ENCODE measurements at places on chromosomes 7 and 10.

- DNase-seq: no peak
Observed at GRCh38 chr10:132644527-132645246, 107.1 kb downstream of the INPP5A start.

DNA sequence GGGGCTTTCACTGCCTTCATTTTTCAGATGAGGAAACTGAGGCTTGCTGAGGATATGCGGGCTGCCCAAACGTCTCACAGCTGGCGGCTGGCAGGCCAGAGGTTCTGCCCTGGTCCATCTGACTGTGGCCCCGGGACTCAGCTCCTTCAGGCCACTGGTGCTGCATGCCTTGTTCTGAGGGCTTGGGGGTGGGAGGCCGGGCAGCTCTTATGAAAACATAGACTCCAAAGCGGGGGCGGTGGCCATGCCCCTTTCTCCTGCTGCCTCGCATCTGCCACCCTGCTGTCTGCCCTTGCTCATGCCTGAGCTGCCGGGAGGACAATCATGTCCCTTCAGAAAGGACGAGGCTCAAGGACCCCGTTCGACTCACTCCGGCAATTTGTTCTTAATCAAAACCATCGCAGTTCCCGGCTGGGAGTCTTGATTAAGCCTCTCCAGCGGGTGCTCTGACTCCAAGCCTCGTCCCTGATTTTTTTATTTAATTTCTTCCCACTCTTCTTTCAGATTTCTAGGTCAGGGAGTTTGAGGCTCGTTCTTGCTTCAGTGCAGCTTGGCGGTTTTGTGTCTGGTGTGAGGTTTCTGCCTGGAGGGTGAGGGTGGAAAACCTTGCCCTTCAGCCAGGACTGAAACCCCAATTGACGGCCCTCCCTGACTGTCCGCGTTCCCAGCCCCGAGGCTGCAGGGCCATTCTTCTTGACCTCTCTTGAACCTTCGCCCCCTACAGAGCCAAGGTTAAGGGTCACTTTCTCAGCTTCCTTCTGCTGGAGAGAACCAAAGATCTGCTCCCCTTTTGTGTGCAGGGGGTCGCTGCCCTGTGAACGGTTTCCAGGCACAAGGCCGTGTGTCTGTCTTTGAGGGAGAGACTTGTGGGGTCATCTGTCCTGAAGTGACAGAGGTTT lies 120.8 kb downstream of the DNAJB6 start:
- no peak for DNase-seq

DNA sequence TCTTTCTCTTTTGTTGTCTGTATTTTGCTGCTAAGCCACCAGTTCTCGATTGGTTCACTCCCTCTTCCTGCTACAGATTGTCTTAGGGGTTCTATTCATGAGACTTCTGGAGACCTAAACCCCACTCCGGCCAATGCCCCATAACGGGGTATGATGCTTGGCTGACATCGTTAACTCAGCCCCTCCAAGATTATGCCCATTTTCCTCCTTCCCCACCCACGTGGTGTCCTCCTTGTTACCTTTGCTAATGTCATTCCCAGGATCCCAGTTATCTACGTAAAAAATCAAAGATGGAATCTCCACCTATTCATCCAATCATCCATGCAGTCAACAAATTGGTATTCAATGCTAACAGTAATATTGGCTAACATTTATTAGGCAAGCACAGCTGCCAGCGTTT lies 228.3 kb downstream of the CAMK1D start:
- DNase-seq: no peak

- DNase-seq: no peak
Observed at GRCh38 chr10:96254976-96255375, 16.4 kb downstream of the BLNK start.

- no peak for DNase-seq
Observed at GRCh38 chr7:80967071-80967916, 48.4 kb upstream of the SEMA3C start.

DNA sequence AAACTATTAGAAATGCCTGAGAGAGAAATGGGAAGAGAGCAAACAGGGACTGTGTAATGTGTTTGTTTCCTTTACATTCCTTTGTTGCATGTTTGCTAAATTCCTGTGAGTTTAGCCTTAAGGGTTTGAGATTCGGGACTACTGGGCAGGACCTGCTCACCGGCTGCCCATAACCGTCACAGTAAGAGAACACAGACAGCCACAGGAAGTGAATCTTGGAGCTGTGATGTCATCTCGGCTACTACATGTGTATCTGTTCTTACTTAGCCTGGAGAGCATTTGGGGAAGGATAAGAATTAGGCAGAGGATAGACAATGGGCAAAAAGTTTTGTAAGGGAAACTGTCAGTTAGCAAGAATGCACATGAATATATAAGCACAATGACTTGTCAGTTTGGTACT lies 485.1 kb upstream of the KLF6 start:
- DNase-seq: no peak

DNA sequence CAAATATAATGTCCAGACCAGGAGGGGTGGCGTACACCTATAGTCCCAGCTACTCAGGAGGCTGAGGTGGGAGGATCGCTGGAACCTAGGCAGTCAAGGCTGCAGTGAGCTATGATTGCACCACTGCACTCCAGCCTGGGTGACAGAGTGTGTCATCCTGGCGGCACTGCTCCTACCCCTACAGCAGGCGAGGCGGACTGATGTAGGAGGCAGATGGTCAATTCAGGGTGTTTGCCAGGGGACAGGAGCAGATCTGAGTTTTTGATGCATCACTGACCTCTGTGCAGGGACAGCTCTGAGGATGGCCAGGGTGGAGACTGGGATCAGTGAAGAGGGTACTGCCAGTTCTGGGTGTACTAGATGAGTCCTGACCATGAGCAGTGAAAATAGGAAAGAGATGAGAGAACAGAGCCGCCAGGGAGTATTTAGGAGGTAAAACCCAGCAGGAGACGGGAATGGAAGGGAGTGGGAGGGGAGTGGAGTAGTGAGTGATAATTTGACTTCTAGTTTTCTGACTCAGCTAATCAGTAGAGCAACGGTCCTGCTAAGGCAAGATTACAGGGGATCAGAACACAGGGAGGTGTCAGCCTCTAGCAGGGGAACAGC lies 75.3 kb downstream of the HIP1 start:
- no peak for DNase-seq

GRCh38 chr10:3902054-3902808 lies 117.2 kb upstream of the KLF6 start:
- DNase-seq: no peak

GRCh38 chr10:50407076-50407801 lies 155.9 kb upstream of the ASAH2 start:
- no peak for DNase-seq

GRCh38 chr7:120856621-120857352 lies 1.2 kb downstream of the TSPAN12 start:
- DNase-seq: no peak

DNA sequence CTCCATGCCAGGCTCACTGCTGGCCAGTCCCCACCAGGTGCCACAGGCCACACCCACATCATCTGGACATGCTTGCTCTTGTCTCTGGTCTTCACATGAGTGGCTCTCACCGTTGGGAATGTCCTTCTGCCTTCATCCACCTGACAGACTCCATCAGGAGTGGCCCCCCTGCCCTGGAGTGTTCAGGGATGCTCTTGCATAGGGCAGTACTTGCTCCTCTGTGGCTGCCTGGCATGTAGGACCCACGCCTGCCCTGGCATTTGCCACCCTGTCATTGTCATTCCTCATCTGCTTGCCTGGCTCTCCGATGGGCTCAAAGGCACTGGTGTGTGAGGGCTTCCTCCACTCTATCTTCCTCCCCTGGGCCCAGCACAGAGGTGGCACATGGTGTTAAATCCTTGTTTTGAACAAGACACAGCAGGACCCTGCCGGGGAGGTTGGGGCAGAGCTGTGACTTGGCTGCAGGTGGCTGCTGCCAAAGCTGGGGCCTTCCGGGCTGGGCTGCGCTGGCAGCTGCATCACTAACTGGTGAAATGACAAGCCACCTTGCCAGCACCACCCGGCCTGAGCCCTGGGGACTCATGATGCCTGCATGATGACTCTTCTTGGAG lies 1.8 kb downstream of the SH2D4B start:
- no peak for DNase-seq

DNA sequence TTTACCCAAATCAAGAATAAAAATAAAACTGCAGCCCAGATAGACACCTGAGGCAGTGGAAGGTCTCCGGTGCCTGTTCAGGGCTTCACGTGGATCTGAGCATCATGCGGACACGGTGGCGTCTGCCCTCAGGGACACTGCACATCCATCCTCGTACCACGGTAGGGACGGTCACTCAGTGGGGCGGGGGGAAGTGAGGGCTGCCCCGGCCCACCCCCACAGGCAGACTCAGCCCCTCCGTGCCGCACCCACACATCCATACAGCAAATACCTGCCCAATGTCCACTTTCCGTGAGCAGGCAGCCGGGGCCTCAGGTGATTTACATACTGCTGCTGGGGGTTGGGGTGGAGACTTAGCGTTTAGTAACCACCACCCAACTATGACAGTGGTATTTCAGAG lies 207.8 kb downstream of the DIP2C start:
- DNase-seq: no peak

DNA sequence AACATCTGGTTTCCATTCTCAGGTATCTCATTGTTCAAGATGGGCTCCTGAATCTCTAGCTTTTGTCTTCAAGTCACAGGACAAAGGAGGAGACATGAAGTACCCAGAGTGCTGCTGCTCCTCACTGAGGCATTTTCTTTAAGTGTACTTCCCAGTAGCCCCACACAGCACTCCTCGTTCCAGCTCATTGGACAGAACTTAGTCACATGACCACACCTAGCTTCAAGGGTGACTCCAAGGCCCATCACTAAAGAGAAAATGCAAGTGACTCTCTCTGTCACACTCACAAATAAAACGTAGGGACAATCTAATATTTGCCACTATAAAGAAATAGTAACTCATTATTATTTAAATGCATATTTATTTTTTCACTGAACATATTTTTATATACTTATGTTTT lies 58.3 kb upstream of the NEUROD6 start:
- DNase-seq: no peak

GRCh38 chr7:52352013-52352981 lies 683.1 kb upstream of the POM121L12 start:
- no peak for DNase-seq
